M059J (cell line): ENCODE measurements at places on chromosomes 4 and X. TPM values are rescaled to one million over a fixed set of nuclear protein-coding genes. Genes with fewer than 3 reads are reported as not detected.

DNA sequence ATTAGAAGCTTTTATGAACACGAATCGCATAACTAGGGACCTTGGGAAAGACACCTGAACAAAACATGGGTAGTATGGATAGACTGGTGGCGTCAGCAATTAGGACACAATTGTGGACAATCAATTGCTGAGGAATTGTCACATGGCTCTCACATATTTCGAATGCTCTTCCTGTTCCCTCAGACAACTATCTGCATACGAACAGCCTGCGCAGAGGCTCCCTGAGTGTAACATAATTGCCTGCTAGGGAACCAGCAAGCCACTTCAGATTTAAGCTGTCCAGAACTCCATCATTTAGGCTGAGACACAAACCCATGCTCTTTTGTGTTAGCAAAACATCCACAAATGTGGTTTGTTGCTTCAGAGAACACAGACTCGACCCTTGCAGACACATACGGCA, 160.8 kb downstream of the MGST2 start:
- DNase-seq, result no peak

The GRXCR1 gene
- total RNA-seq, result not detected in 2 replicates

The GPM6B gene
- 0.07 TPM in 1 of 2 replicates, not detected in the other for total RNA-seq

The SYN1 gene
- total RNA-seq, result 0.07 and 1.4 TPM in 2 replicates
